ENCODE measurements at places on chromosomes 6 and 20.

- DNase-seq, result peak; percentile 74
Measured at GRCh38 chr6:111631903-111632460, 26.3 kb upstream of the TRAF3IP2 start.

GRCh38 chr6:99297415-99297814 lies 52.1 kb downstream of the FAXC start:
- DNase-seq, result no peak

- DNase-seq, result no peak
Measured at GRCh38 chr6:16932920-16933319, 168.9 kb upstream of the STMND1 start.

DNA sequence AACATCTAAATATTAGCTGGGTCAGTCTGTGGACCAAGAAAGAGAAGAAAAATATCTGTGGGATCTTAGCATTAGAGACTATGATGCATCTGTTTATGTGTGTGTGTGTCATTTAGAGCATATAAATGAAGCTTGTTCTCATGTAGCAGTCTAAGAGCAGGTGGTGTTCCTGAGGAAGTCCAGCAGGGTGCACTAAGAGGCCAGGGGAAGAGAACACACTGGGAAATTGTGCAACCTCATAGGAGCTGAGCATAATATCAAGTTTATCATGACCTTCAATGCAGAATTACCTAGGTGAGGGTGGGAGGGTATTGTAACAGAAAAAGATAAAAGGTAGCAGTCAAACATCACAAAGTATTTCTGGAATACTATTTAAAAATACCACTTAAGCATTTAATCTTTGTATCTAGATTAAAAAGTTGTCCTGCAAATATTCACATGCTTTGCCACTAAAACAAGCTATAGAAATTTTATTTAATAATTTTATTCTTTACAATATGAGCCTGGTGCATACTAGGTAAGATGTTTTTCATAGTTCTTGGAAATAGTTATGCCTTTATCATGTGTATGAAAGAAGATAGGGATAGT lies 80.5 kb downstream of the SMPDL3A start:
- DNase-seq, result peak; percentile 63

- DNase-seq, result no peak
Measured at GRCh38 chr6:38271081-38271480, 368.6 kb downstream of the BTBD9 start.

GRCh38 chr6:90940812-90941481 lies 354.1 kb upstream of the MAP3K7 start:
- DNase-seq, result peak; percentile 32

DNA sequence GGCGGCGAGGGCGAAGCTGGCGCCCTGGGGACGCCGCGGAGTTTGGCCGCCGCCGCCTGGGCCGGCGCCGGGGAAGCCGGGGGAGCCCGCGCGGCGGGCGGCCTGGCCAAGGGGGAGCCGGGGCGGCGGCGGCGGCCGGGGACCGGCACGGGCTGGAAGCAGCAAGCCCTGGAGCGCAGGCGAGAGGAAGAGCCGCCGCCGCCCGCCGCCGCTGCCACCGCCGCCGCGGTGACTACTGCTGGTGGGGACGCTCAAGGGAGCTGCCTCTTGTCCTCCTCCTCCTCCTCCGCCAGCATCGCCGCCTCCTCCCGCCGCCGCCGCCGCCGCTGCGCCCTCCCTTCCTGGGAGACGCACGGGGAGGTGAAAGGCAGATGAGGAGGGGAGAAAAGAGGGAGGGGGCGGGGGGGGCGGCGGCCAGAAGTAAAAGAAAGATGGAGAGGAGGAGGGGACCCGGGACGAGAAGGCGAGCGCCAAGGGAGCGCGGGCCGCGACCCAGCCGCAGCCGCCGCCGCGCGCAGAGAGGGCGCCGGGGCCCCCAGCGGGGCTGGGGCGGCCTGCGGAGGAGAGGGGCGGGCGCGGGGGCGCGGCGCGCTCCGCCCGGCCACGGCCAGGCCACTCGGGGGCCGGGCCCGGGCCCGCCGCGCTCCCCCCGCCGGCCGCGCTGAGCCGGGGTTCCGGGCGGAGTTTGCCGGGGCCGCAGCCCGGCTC lies 846 bp downstream of the PDE10A start:
- DNase-seq, result peak; percentile 66

- DNase-seq, result no peak
Measured at GRCh38 chr6:170128811-170129681, 161.8 kb downstream of the DLL1 start.

DNA sequence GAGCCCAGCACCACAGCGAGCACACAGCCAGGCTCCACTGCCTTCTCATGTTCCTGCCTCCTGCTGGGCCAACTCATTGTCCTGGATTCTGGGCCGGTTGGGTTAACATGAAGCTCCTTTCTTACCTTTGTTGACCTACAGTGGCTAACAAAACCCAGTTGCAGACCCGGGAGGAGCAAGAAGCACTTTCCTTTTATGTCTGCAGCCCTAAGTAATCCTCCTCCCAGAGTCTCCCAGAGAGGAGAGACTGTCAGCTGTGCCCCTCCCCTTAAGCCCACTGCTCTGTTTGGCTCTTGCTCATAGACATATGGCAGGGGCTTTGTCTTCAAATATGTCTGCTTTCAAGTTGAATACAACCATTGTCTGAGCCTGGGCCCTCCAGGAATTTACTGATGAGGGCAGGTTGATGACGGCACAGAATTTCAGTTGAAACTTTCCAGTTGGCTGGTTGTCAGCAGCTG lies 55.2 kb downstream of the PSMB1 start:
- peak; percentile 98 for DNase-seq

DNA sequence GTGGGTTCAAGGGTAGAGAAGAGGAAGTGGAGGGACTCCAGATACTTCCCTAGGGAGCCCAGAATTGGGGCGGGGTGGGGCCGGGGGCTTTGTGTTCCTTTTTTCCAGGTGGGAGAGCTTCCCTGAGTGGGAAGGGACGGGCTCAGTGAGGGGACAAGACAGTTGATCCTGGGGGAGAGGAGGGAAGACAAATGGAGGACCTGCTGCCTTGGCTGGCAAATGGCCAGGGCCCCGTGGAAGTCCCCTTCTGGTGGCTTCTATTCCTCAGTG lies 2.6 kb downstream of the CTSZ start:
- no peak for DNase-seq

GRCh38 chr6:160375561-160375949 lies 27.4 kb downstream of the SLC22A3 start:
- DNase-seq, result no peak

DNA sequence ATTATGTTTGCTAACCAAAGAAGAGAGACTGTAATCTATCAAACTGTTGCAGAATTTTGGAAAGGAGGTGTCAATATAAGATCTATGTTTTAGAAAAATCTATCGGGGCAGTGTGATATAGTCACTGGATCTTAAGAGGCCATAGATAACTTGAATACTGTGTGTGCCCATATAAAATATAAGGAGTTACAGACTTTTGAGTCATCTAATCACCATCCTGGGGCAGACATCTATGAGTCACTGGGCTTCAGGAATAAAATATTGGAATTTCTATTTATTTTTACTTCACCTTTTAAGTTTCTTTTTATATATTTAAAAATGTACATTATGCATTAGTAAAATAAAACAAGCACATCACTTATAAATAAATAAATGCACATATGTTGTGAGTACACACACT lies 509.3 kb upstream of the MAN1A1 start:
- no peak for DNase-seq

DNA sequence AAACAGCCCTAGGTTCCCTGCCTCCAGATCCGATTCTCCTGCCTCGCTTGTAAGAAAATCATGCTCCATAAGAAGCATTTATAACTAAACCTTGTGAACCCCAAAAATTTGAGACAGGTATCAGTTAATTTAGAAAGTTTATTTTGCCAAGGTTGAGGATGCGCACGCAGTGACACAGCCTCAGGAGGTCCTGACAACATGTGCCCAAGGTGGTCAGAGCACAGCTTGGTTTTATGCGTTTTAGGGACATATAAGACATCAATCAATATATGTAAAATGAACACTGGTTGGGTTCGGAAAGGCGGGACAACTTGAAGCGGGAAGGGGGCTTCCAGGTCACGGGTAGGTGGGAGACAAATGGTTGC lies 2.1 kb downstream of the ACOT13 start:
- DNase-seq, result no peak

DNA sequence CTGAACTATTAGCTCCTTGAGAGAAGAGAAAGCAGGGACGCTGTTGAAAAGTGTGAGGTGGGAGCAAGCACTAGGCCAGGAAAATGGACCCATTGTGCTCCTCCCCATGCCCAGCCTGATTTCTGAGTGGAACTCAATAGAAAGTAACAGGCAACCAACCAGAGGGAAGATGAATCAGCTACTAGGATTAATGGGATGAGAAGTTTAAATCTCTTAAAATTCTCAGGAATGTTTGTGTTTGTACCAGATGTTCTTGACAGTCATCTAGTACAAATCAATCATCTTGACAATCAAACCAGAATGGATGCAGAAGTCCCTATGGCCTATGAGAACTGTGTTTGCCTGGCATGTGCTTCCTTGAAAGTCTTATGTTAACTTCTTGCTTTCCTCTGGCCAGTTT lies 48.9 kb downstream of the HDDC2 start:
- DNase-seq, result no peak

DNA sequence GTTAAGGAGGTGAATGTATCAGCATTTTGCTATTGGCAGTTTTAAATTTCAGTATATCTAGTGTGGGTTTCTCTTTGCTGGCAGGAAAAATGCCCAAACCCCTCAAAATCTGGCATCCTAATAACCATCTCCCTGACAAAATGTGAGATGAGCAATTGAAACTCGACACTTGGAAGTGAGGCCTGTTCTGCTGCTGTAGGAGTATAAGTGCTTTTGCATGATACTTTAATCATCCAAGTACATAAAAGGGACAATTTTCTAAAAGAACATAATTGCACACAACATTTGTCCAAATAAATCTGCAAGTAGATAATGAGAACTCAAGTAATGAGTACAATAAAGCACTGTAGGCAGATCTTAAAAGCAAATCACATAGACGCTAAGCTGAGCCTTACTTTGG lies 36.5 kb downstream of the LAMP5 start:
- no peak for DNase-seq

GRCh38 chr20:44502968-44503367 lies 18.9 kb downstream of the SERINC3 start:
- no peak for DNase-seq

DNA sequence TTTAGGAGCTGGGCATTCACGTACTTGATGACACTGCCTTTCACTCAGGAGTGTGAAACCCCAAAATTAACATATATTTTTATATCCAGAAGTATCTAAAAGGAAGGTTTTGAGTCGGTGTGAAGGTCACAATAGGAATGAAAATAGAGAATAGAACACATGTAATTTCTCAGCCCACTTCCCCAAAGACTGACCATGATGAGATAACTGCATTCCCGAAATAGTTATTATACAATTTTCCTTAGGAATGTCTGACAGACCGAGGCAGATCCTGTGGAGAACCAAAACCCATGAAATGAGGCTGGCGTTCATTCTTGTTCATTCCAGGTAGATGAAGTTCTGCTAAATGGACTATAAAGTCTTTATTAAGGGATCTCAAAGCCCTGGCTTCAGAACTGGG lies 10.3 kb downstream of the NSFL1C start:
- DNase-seq, result no peak

- no peak for DNase-seq
Measured at GRCh38 chr6:167285077-167285770, 5.9 kb upstream of the UNC93A start.

DNA sequence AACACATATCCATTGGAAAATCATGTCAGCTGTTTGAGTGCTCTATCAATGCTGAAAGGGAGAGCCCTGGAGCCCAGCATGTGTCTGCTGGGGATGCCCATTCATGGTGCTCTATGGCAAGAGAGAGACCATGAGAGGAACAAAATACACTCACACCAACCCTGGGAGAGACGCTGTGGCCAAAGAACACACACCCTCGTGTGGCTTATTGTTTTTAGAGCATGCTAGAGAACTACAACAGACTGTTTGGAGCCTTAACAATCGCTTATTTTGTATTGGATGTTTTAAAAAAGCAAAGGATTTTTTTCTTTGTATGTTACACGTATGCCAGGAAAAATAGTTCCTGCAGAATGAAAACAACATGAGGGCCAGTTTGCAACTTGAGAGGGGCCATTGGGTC lies 151.0 kb downstream of the SLC24A3 start:
- DNase-seq, result no peak

DNA sequence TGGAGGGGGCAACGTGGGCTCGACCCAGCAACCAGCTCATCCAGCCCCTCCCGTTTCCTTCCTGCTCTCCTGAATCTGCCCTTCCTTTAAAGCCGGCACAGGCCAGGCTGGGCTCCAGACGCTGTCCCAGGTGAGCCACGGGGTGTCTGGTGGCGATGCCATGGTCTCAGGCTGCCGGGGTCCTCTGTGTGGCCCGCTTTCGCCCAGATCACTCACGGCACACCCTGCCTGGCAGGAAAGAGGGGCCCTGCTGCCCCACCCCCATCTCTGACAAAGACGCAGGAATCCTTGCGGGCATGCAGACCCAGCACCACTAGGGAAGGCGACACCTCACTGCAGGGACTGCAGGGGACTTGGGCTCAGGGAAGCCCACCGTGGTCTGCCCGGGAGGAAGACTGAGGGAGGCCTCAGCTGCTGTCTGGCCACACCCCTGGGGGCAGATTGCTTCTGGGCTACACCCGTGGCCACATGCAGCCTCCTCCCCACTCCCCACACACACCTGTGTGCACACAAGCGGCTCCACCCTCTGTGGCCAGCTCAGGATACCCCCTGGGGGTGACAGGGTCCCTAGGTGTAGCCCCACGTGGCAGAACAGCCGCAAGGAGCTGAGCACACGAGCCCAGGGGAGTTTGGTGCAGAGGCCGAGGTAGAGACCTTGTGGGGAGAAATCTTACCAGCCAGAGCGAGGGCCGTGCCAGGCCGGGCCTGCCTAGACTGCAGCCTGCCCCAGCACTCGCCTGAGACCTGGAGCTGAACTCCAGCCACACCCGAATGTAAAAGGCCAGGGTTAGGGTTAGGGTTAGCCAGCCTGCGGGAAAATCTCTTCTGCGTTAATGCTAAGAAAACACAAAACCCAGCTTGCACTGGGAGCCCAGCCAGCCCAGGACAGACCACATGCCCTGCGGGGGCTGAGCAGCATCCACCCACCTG lies 104.6 kb downstream of the DLL1 start:
- no peak for DNase-seq

DNA sequence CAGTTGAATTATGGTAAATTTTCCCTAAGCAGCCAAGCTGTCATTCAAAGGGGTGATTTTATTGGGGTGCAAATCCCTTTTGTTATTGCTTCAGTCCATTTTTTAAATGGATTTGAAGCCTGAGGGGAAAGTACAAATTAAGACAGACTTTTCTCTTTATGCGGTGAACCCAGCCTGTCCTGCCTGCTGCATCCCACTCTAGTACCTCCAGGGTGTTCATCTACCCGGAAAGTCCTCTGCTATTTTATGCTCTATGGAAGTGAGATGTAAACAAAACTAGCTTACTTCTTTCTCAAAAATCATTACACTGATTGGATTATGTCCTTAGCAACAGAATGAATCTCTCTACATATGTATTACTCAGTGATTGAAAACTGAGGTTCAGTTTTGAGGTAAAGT lies 1088.9 kb upstream of the CITED2 start:
- no peak for DNase-seq

GRCh38 chr6:44892579-44892978 lies 435.6 kb upstream of the RUNX2 start:
- no peak for DNase-seq

- DNase-seq, result no peak
Measured at GRCh38 chr6:1122083-1122482, 189.8 kb upstream of the FOXQ1 start.

All from iPS-NIHi11 (cell line).